ENCODE measurements at places on chromosomes 5 and 9.

DNA sequence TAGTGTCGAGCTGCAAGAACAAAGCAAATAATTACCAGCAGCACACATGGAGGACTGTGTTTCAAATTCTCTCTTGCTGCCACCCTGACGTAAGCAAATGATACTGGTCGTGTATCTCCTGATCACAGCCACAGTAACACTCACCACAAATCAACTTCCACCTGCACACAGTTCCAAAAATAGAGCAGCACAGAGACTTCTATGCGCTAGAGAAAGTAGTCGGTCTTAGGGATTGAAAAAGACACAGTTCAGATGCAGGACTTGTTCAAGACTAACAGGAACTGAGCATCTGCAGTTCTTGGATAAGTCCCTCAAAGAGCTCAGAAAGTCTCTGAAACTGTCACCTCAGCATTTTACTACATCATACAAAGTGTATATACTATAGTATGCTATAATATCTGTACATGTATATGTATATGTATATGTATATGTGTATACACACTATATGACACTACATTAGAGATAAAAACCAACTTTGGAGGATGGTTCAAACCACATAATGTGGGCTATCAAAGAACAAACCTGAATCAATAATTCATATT is 279.0 kb downstream of the GLIS3 start:
- no peak for DNase-seq

DNA sequence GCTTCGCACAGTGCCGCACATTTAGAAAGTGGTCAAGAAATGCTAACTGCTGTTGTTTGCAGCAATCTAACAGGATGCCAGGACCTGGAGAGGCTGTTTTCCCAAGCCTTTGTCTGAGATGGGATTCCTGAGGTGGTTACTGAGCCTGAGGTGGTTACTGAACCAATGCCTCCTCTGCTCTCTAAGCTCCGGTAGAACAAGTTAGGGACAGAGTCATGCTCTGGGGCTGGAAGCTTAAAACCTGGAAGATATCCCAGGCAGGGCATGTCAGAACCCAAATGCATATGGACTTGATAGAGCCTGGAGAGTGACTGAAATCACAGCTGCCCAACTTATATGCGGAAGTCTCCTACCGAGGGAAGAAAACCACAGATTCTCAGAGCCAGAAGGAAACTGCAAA is 46.5 kb upstream of the FAT2 start:
- DNase-seq, result no peak

DNA sequence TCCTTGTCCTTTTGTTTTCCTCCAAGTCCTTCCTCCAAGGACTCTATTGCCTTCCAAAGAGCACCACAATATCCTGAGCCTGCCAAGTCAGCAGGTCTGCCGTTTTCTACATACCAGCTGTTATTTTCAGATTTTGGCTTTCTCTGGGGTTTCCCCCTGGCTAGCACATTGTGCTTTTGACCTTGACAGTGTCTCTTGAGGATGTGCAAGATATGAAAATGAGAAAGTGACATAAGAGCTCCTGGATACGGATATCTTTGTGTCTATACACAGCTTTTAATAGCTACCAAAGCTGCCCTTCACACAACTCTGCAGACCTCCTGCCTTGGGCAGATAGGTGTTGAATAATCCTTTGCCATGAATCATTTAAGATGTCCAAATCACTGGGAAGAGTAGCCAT is 67.0 kb downstream of the HAPLN1 start:
- no peak for DNase-seq

GRCh38 chr5:173472784-173473278 is 143.6 kb downstream of the BOD1 start:
- no peak for DNase-seq

GRCh38 chr5:126948011-126948355 is 82.4 kb downstream of the MARCHF3 start:
- no peak for DNase-seq

- no peak for DNase-seq
These were observed 41.9 kb upstream of the ACTBL2 start for GRCh38 chr5:57524348-57525060.

- no peak for DNase-seq
These were observed 3.2 kb downstream of the MROH2B start for GRCh38 chr5:41067714-41068568.

DNA sequence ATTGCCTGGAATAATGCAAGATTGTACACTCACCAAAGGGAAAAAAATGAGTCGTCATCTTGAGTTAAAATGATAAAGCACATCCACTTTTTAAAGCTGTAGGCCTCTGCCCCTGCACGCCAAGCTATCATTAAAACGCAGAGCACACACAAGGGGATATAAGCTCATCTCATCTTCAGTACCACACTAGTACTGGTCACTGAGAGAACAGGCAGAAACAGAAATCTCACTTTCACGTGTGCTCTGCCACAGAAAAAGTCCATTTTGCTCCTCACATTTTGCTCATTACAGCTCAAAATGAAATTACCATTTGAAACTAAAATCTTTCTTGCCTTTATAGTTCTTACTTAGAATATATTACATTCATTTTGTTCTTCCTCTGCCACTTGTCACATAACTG is 99.2 kb upstream of the SLC30A5 start:
- DNase-seq, result no peak

- DNase-seq, result no peak
These were observed at the start of gene FAXDC2 for GRCh38 chr5:154850255-154851062. FAXDC2 (minus strand) TSS chr5:154850603; CDS start chr5:154838178, 12,425 bp downstream.

- DNase-seq, result no peak
These were observed 19.6 kb upstream of the UBTD2 start for GRCh38 chr5:172303162-172303561.

DNA sequence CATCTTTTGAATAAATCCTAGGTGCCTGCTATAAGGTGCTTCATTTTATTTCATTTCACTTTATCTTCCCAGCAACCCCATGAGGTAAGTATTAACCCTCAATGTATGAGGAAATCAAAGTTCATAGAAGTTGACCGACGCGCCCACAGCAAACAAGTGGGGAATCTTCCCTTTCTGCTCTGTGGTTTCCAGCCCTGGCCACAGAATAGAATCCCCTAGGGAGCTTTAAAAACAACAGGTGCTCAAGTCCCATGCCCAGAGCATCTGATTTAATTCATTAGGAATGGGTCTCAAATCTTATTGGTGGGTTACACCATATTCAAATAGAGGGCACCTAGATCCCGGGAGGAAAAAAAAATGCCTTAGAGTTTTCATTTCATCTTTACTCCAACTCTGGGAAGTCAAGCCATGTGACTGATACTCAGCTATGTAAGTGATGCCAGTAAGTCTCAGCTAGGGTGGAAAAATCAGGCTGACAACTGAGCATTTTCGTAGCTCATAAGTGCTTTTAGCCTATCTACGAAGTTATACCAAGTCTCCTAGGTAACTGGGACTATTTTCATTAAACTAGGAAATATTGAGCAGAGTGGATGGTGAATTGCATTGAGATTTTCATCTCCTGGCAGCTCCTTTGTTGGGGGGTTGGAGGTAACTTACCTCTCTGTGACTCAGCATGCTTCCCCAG is 353.4 kb upstream of the SLC30A5 start:
- DNase-seq, result no peak

- DNase-seq, result no peak
These were observed 51.3 kb downstream of the DPYSL3 start for GRCh38 chr5:147458581-147458980.

DNA sequence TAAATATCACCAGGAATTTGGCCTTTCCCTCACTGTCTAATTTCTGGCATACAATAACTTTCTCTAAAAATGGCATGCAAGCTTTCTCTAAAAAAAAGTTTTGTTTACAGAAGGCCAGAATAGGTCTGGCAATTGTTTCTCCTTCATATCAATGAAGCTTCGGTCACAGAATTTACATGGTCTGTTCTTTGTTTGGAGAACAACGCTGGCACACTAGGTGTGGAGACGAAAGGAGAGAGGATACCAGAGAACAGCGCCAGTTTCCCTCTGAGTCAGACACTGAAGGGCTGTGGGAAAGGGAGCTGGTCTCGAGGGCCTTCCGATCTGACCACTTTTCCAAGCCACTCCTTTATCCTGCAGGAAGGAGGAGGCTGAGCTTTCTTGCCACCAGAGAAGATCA is 60.1 kb upstream of the ITGA1 start:
- no peak for DNase-seq

GRCh38 chr5:95870105-95870672 is 47.7 kb upstream of the GLRX start:
- no peak for DNase-seq

GRCh38 chr5:61311056-61311610 is 20.9 kb upstream of the ZSWIM6 start:
- DNase-seq, result no peak

- DNase-seq, result peak; percentile 7
These were observed 880.9 kb upstream of the SEMA6A start for GRCh38 chr5:117455236-117456233.

DNA sequence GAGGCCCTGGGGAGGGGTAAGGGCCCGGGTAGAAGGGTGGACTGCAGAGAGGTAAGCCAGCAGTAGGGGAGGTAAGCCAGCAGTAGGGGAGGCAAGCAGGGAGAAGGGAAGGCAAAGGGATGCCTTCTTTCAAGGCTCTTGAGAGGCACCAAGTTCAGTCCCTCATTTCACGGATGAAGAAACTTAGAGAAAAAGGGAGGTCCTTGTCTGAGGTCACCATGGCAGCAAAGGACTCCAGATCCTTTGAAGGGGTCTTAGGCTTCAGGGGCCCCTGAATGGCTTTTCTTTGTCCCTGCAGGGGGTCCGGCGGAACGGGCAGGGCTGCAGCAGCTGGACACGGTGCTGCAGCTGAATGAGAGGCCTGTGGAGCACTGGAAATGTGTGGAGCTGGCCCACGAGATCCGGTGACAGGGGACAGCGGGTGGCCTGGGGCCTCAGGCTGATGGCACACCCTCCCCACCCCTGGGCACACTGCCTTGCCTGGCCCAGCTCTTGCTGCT is 42.6 kb downstream of the RGS3 start:
- DNase-seq, result no peak

DNA sequence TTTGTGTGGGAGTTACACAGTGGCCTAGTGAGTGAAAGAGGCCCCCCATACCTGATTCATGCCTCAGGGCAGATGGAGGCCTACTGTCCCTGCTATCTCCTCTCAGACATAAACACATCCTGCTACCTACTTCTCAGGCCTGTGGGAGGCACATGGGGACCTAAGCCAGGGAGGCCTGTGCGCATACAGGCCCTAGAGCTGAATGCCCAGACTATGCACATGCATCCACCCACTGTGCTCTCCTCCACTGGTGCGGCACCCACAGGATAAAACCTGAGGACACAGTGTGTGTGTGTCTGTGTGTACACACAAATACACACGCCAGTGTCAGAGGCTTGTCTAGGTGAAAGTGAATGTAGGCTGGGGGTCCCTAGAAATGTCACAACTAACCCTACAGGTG is 1.4 kb downstream of the PAX5 start:
- no peak for DNase-seq

DNA sequence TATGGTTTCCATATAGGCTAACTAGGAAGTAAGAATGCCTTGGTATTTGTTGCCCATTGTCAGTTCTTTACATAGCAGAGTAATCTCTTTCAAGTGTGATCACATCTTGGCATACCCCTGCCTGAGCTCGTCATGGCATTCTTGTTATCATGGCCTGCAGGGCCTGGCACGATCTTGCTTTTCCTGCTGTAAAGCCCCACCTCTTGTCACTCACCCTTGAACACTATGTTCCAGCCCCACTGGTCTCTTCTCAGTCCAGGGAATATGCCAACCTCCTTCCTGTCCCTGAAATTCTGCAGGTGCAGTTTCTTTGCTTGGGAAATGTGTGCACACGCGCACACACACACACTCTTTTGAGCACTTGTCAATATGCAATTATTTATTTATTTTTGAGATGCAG is 250.2 kb upstream of the DMRT1 start:
- DNase-seq, result no peak

GRCh38 chr5:169300468-169301385 is at the start of gene SLIT3:
SLIT3 (minus strand) TSS chr5:169301139; CDS start chr5:169300709, 430 bp downstream.
- DNase-seq, result peak; percentile 51

- DNase-seq, result no peak
These were observed 64.7 kb downstream of the GABBR2 start for GRCh38 chr9:98644011-98644410.

GRCh38 chr9:14358523-14358922 is 44.6 kb upstream of the NFIB start:
- no peak for DNase-seq

DNA sequence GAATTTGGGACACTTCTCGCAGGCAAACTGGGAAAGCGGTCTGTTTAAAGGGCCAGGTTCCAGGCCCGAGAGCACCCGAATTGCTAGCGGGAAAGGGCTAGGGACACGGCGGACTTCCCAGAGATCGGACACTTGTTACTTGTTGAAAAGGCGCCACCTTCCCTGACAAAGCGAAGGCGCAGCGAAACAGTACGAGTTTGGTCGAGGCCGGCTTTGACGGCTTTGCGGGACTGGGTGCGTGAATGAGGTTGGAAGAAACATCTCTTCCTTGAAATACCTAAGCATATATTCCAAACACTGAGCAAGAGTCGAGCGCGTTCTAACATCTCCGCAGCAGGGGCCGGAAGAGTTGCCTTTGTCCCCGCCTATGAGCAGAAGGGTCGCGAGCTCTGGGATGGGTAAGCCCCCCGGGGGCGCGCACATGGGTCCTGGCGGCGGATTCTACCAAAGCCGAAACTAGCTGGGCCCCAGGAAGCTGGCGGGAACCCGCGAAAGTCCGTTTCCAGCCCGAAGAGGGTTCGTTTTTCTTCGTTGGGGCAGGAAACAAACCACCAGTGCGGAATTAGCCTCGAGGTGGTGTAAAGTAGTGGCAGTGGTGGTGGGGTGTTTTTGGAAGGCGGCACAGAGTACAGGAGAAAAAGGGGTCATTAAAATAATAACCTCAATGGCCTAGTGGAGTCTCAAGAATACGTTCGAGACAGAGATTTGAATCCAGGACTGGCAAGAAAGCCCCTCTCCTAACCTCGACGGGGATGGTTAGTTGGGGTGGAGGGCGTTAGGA is 1.5 kb downstream of the GDNF start:
- DNase-seq, result no peak

DNA sequence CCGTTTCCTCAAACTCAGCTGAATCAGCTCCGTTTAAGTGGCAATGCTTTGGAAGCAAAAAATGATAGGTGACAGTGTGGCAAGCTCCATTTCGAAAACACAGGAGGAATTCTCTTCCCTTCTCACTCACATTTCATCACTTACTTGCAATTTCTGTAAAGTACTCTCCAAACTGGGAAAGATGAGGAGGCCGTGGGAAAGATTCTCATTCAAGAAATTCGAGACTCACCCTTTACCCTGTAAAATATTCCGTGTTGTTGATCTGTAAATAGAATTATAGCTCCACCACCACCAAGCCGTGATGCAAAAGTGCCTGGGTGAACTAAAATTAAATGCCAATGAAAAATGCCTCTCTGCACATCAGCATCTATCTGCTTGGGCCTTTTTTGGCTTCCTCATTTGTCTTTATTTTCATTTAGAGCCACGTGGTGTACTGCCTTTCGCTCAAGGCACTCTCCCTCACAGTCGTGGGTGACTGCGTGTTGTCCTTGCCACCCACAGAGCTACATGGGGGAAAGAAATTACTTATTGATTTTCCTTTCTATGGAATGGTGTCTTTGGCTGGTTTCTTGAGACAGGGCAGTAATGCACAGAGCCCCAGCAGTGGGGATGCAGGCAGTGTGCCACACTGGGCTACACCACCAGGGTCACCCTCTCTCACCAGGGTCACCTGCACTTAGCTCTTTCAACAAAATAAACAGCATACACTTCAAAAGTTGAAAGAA is 289.3 kb upstream of the TAS2R1 start:
- no peak for DNase-seq

- no peak for DNase-seq
These were observed 83.8 kb downstream of the DAPK1 start for GRCh38 chr9:87581513-87581912.

- DNase-seq, result no peak
These were observed 90.1 kb downstream of the STARD4 start for GRCh38 chr5:111422245-111422644.

- no peak for DNase-seq
These were observed 163.6 kb downstream of the SREK1 start for GRCh38 chr5:66307647-66308241.
